ENCODE measurements at places on chromosomes 7 and 10.

DNA sequence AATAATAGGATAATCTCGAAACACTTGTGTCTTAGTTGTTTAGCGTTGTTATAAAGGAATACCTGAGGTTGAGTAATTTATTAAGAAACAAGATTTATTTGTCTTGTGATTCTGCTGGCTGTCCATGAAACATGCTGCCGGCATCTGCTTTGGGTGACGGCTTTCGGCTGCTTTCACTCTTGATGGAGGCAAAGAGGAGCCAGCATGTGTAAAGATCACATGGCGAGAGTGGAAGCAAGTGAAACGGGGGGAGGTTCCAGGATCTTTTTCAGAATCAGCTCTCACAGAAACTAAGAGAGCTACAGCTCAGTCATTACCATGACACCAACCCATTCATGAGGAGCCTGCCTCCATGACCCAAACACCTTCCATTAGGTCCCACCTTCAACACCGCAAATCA is 402.8 kb downstream of the CDC14C start:
- H3K4me3 ChIP-seq: no peak overlapping the region
- no peaks in the 10 kb centered on the region for H3K4me1 ChIP-seq
- DNase-seq: no peak
- no peaks in the 10 kb centered on the region for H3K27me3 ChIP-seq
- no peak overlapping the region for H3K27ac ChIP-seq

GRCh38 chr10:35570397-35570796 is 34.7 kb upstream of the GJD4 start:
- DNase-seq: no peak
- peaks cover 7% of the 10 kb centered on the region for H3K36me3 ChIP-seq

DNA sequence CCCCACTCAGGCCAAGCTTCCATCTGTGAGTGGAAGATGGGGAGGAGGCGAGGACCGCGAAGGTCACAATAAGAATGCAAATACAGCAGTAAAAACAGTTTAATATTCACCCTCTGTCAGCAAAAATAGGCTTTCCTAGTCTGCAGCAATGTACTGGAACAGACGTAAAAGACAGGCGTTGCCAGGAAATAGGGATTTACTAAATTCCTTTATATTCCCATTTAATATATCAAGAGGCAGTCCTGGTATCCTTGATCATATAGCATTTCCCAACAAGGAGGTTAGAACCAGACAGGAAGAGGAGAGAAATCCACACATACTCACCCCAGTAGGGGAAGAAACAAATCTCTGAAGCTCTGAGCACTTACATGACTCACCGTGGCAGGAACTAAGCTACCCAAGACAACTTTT is 1054.9 kb upstream of the C7orf33 start:
- no peaks in the 10 kb centered on the region for H3K36me3 ChIP-seq
- no peaks in the 10 kb centered on the region for H3K4me1 ChIP-seq
- H3K4me3 ChIP-seq: no peak overlapping the region
- H3K27ac ChIP-seq: no peak overlapping the region

DNA sequence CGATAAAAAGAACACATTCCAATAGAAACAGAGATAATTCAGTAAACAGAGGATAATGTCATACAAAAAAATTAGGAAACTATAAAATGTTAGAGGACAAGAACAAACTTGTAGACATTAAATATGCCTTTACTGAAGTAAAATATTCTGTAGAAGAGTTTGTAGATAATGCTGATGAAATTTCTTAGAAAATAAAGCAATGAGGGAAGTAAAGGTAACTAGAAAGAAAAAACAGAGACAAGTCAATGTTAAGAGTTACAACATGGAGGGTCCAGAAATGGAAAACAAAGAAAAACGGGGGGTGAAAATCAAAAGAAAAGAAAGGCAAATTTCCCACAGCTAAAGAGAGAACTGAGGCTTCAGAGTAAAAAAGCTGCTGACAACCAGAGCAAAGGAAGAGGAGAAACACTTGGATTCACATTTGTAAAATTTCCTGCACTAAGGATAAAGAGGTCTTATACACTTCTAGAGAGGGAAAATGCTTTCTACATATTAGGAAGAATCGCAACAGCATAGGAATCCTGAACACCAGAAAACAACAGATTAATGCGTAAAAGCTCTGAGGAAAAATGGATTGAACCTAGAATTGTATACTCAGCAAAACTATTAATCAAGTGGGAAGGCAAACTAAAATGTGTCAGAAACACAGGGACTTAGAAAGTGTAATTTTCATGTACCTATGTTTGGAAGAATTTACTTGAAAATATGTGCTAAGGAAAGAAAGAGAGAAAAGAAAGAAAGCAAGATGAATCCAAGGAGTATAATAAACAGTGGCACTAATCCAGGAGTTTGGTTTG is 55.0 kb upstream of the AGR3 start:
- no peak for DNase-seq
- H3K27me3 ChIP-seq: no peaks in the 10 kb centered on the region
- no peak overlapping the region for H3K27ac ChIP-seq
- no peaks in the 10 kb centered on the region for H3K4me1 ChIP-seq

- no peak overlapping the region for H3K4me3 ChIP-seq
- no peak for DNase-seq
- H3K36me3 ChIP-seq: no peaks in the 10 kb centered on the region
- H3K27me3 ChIP-seq: no peaks in the 10 kb centered on the region
- H3K27ac ChIP-seq: peak overlapping the region; percentile 82
- peaks cover 38% of the 10 kb centered on the region for H3K4me1 ChIP-seq
Measured at GRCh38 chr10:96619120-96619519, 32.3 kb upstream of the TM9SF3 start.

DNA sequence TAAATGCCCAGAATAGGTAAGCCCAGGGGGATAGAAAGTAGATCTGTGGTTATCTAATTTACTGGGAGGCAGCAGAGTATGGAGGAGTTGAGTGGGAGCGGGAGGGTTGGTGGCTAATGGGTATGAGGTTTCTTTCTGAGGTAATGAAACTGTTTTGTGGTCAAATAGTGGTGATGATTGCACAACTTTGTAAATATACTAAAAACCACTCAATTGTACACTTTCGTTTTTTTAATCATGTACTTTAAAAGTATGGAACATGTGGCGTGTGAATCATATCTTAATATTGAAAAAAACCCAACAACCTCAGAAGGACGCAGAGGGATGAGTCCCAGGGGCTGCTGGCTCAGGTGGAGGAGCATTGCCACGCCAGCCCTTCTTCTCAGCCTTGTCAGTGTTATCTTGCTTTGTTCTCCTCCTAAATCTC is 118.1 kb downstream of the WDR11 start:
- no peak overlapping the region for H3K27ac ChIP-seq
- peaks cover 40% of the 10 kb centered on the region for H3K27me3 ChIP-seq
- no peak overlapping the region for H3K4me3 ChIP-seq
- DNase-seq: no peak
- H3K4me1 ChIP-seq: no peaks in the 10 kb centered on the region

DNA sequence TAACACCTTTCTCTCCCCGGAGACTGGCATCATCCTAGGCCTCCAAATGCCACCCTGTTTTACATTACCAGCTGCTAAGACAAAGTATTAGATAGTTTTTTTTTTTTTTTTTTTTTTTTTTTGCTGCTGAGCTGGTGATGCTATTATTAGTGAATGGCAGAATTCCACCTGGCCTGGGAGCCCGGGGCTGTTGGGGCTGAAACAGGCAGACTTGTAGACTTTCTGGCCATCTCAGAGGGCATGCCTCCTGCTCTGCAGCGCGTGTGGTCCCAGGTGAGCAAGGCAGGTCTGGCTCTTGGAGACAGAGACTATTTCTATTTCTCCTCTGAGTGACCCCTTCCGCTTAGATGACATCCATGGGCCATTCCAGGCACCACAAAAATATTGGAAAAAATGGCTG is 104.2 kb downstream of the EMX2 start:
- no peak overlapping the region for H3K27ac ChIP-seq
- H3K4me1 ChIP-seq: no peaks in the 10 kb centered on the region
- no peak overlapping the region for H3K4me3 ChIP-seq
- DNase-seq: no peak
- no peaks in the 10 kb centered on the region for H3K27me3 ChIP-seq

- H3K4me1 ChIP-seq: peaks cover 20% of the 10 kb centered on the region
- no peak overlapping the region for H3K4me3 ChIP-seq
- H3K36me3 ChIP-seq: no peaks in the 10 kb centered on the region
- H3K27ac ChIP-seq: no peak overlapping the region
- no peak for DNase-seq
Measured at GRCh38 chr7:80843018-80843677, 75.7 kb downstream of the SEMA3C start.
